ENCODE measurements at places on chromosomes 5 and 9.

- DNase-seq, result no peak
Observed at GRCh38 chr5:28065656-28066055, 1027.3 kb upstream of the CDH9 start.

- DNase-seq, result no peak
Observed at GRCh38 chr9:82606492-82607382, 456.2 kb downstream of the RASEF start.

- DNase-seq, result no peak
Observed at GRCh38 chr9:122071715-122072114, 21.4 kb downstream of the TTLL11 start.

- DNase-seq, result no peak
Observed at GRCh38 chr9:88740844-88741243, 205.9 kb downstream of the NXNL2 start.

DNA sequence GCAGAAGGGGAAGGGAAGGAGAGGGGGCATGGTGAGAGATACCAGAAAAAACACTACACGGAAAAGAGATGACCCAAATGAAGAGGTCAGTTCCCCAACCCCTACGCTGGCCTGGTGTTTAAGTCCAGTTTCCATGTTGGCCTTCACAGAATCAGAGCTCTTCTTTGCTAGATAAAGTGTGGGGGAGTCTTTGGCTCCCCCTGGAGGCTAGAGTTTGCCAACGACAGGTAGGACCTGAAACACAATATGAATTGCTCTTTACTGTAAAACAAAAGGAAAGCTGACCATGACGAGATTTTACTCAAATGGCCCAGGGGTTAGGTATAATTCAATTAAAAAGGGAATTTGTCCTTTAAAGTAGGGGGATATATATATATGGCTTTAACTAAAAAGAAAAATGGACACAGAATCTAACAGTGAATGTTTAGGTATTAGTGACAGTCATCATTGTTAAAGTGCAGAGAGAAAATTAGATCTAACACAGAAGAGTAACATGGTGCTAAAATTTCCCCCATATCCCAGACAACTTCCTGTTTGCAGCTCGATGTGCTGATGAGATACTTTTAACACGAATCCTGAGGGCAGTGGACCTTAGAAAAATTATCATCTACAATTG, 92.0 kb downstream of the SV2C start:
- peak; percentile 49 for DNase-seq

DNA sequence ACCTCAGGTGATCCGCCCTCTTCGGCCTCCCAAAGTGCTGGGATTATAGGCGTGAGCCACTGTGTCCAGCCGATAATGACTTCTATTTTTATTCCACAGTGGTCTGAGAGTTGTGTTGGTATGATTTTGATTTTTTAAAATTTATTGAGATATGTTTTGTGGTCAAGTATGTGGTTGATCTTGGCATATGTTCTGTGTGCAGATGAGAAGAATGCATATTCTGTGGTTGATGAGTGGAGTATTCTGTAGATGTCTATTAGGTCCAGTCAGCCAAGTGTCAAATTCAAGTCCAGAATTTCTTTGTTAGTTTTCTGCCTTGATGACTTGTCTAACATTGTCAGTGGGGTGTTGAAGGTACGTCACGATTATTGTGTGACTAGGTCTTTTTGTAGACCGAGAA, 338.2 kb upstream of the TARS1 start:
- no peak for DNase-seq

GRCh38 chr5:116559239-116559638, 15.4 kb downstream of the SEMA6A start:
- no peak for DNase-seq

GRCh38 chr5:89047571-89047970, 164.6 kb upstream of the MEF2C start:
- no peak for DNase-seq

GRCh38 chr5:135313946-135314345, 85.1 kb downstream of the MACROH2A1 start:
- no peak for DNase-seq

DNA sequence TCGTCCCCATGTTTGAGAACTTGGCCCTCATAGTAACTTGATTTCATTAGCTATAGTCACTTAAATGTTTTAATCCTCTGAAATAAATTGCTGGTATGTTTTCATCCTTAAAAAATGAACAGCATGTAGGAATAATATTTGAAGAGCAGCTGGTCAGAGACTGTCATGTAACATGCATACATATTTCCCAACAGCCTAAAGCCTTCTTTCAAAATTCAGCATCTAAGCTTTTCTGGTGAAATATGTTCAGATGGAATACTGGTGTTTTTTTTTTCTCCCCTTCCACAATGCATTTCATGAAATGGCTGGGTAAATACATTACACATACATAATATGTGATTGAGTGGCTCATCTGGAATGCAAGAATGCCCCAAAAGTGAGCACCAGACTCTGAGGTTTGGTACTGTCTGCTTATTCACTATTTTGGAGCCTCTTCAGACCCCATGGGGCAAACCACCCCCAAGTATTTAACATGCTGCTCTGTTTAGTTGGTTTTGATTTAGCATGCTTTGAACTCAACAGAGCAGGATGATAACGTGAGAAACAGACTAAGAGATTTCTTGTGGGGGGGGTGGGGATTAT, 94.0 kb downstream of the SMARCA2 start:
- DNase-seq, result no peak

DNA sequence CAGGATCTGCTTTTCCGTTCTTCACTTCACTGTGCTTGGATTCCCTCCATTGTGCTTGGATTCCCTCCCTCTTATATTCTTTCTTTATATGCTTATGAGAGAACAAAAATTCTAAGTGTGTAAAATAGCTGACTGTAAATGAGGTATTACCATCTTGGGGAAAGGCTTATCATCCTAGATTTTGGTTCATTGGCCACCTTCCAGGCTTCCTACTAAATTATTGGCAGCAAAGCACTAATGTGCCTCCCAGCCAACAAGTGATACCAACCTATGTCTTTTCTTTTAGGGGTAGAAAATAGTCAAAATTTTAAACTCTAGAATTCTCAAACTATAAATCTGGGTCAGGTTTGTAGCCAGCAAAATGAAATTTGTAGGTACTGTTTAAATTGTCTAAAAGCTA, 52.7 kb downstream of the NDUFAF2 start:
- DNase-seq, result no peak

DNA sequence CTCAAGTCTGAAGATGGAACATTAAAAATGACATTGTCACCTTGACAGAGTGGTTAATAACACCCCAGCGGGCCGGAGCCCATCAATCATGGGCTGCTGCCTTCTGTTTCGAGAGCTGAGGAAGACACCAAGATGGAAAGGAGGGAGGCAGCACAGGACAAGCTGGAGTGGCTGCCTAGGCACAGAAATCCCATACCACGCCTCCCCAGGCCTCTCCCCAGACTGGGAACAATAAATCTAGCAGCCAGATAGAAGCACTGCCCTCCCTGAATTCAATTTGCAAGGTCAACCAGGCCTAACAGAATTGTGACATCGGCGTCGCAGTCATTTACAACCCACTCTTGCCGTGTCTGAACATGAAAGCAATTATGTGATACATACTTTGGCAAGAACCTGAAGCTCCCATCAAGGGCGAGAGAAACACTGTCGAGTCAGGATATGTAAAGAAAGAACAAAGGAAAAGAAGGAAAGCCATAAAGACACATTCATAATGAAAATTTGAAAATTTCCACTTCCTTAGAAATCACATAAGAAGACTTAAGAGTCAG, 35.4 kb upstream of the ZNF354A start:
- no peak for DNase-seq

- no peak for DNase-seq
Observed at GRCh38 chr5:176793343-176793699, 17.0 kb upstream of the UNC5A start.

DNA sequence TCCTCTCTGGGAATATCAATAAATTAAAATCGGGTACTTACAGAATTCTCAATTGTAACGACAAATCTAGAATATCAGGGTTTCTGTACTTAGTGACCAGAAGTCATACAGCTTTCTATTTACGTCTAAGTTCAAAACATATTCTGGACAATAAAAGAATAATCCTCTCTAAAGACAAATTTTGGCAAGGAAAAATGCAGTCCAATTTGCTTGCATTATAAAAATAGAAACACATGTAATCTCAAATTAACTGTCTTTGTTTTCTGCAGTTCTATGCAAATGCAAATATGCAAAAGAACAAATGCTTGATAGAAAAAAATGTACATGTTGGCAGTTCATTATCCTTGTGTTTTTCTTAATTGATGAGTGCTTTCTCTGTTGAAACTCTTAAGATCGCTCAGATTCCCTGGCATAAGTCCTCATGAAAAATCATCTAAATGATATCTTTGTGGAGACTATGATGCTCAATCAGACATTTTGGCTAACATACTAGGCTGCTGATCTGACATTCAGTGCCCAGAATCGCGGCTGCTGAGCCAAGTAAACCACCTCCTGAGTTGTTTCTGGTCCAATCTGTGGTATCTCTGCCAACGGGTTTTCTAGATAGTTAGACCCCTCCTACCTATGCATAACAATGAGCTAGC, 990.1 kb upstream of the C9orf72 start:
- no peak for DNase-seq

- DNase-seq, result peak; percentile 62
Observed at GRCh38 chr5:56829137-56829908, 14.0 kb downstream of the MAP3K1 start.

DNA sequence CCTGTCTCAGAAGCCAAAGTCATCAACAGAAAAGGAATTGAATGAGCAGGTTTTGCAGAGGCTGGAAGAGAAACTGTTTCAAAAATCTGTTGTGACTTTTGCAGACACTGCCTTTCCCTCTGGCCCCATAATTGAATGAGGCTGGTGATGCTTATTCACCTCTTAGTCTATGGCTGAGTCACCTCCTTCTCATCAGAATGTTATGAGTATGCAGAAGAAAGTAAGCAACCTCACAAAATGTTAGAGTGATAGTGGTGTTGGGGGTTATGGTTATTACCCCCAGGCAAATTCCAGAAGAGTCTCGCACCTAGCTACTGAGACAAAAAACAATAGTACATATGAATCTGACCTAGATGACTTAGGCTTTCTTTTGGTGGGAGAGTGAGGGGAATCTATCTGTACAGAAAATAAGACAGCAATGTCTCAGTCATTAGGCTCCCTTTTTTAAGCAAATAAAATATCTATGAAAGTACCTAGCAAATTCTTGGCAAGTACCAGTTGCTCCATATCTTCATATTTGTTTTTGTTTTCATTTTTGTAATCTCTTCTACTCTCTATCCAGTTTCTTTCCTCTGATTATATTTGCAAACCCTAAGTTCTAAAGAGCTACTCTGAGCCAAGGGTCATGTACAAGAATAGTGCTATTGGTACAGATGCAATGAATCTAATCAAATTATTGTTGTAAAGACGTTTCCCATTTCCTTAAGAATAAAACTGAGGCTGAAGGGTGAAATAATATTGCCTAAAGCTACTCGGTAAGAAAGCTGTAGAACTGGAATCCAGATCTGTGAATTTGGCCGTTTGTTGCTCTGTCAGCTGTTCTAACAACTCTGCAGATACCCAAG, 498.1 kb upstream of the TNC start:
- no peak for DNase-seq

- no peak for DNase-seq
Observed at GRCh38 chr9:132018957-132019405, 60.7 kb downstream of the MED27 start.

- DNase-seq, result no peak
Observed at GRCh38 chr9:22237497-22238363, 208.9 kb upstream of the DMRTA1 start.

GRCh38 chr5:57341380-57341979, 141.1 kb downstream of the ACTBL2 start:
- DNase-seq, result no peak

DNA sequence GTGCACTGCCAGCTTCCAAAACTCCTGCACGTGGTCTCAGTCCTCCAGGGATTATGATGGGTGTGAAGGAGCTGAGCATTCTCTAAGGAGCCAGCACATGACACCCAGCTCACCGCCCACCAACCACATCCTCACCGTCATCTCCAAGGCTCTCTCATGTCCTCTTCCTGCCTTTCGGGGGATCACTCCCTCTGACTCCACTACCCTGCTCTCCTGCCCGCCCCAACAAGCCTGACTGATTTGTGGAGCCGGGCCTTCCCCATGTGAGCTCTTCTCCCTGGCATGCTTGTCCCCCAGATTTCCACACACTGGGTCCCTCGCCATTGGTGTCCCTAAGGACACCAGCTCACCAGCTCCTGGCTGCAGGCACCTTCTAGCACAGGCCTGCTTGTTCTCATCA, 1.9 kb downstream of the ABO start:
- no peak for DNase-seq

- DNase-seq, result no peak
Observed at GRCh38 chr5:1568201-1568979, 44.6 kb upstream of the LPCAT1 start.

- DNase-seq, result no peak
Observed at GRCh38 chr5:25027526-25027925, 382.7 kb upstream of the CDH10 start.

DNA sequence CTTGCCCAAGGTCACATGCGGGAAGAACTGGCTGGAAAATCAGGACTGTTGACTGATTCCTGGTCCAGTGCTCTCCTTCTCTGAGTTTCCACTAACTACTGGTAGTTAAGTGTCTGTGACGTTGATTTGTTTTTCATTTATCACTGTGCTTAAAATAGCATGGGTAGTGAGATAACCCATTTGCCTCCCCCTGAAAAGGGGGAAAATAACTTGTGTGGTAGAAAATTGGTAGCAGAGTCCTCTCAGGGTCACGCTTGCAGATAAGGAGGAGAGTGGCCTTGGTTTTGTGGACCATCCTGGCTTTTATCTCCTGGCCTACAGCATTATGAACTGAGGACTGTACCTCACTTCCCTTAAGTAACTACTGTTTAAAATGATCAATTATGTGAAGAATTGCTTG, 10.9 kb downstream of the FUBP3 start:
- DNase-seq, result no peak

GRCh38 chr9:107784235-107784958, 294.8 kb upstream of the KLF4 start:
- DNase-seq, result no peak

GRCh38 chr9:77887662-77888061, 143.9 kb downstream of the GNAQ start:
- DNase-seq, result no peak

GRCh38 chr5:22473886-22474285, 379.3 kb downstream of the CDH12 start:
- DNase-seq, result no peak

DNA sequence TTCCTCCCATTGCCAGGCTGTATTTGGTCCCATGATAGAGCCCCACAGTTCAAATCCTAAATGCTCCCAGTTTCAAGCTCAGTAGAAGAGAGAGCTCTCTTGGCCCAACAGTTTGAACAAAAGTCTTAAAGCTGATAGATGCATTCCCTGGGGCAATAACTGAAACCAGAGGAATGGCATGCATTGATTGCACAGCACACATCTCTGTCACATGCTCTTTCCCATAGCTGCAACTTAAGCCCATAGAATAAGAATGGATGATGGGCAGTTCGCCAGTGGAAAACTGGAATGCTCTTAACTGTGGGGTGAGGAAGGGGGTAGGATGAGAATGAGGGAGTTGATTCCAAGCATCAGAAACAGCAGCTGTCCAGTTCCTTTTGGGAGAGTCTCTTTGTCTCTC, 1942.4 kb upstream of the WWC1 start:
- DNase-seq, result no peak

DNA sequence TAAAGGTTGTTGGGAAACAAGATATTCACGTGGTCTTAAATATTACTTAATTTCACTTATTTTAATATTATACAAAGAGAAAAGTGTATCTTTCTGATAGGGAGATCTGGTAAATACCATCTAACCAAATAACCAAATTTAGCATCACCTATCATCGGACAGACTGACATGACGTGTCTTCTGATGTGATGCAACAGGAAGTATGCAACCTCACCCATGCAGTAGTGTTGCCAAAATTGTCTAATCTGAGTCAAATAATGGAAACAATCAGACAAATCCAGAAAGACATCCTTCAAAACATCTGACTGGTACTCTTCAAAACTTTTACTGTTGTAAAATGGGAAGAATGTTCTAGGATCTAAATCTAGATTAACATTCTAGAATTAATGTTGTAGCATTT, 148.0 kb downstream of the FGF1 start:
- no peak for DNase-seq

Measured in CD4-positive, alpha-beta T cell treated with Interleukin-6 at 100 ng/mL for 8 hours (primary cell).